Neural crest cell (in vitro differentiated cells): ENCODE measurements at places on chromosomes 12 and 14.

DNA sequence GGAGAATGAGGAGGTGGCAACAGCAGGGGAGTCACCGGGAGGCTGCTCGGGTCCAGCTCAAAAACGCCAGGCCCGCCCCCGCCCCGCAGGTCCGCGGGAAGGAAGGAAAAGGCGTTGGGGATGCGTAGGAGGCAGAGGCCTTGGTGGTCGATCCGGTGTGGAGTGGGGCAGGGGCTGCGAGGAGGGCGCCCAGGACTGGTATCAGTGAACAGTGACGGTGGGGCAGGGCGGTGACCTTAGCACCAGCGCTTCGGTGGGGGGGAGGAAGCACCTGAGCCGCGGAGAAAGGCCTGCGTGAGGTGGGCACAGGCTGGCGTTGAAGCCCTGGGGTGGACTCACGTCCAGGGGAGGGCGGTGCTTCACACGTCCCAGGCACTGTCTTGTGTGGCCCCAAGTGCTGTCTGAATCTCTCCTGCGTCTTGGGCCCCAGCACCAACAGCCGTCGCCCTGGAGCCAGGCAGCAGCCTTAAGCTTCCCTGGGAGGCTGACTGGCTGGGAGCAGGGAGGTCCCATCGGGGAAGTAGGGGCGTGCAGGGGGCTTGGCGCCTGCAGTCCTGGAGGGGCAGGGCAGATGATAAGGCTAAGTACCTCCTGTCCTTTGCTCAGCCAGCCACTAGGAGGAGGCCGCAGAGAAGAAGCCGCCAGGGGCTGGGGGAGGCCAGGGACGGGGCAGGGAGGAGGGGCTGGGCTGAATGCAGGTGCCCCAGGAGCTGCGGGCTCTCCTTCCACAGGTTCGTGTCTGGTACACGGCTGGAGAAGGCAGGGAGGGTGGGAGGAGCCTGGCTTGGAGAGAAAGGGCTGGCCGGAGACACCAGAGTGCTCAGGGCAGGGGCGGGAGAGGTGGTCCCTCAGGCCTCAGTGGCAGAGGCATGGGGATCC lies 26.5 kb downstream of the ZBTB42 start:
- peak overlapping the region; percentile 79 for H3K4me3 ChIP-seq
- DNase-seq = peak; percentile 61
- peaks cover 29% of the 10 kb centered on the region for H3K4me1 ChIP-seq

GRCh38 chr14:30064454-30064853 lies 136.8 kb upstream of the PRKD1 start:
- no peak overlapping the region for H3K4me3 ChIP-seq
- DNase-seq = no peak
- H3K4me1 ChIP-seq = no peaks in the 10 kb centered on the region

- DNase-seq = no peak
- peaks cover 9% of the 10 kb centered on the region for H3K27me3 ChIP-seq
Observed at GRCh38 chr14:78286210-78286609, 116.0 kb downstream of the NRXN3 start.

- no peak overlapping the region for H3K27ac ChIP-seq
- peaks cover 13% of the 10 kb centered on the region for H3K4me1 ChIP-seq
- H3K27me3 ChIP-seq = no peaks in the 10 kb centered on the region
- no peak overlapping the region for H3K4me3 ChIP-seq
- H3K36me3 ChIP-seq = peaks cover 25% of the 10 kb centered on the region
- DNase-seq = no peak
Observed at GRCh38 chr14:26526137-26526536, 71.7 kb downstream of the NOVA1 start.

DNA sequence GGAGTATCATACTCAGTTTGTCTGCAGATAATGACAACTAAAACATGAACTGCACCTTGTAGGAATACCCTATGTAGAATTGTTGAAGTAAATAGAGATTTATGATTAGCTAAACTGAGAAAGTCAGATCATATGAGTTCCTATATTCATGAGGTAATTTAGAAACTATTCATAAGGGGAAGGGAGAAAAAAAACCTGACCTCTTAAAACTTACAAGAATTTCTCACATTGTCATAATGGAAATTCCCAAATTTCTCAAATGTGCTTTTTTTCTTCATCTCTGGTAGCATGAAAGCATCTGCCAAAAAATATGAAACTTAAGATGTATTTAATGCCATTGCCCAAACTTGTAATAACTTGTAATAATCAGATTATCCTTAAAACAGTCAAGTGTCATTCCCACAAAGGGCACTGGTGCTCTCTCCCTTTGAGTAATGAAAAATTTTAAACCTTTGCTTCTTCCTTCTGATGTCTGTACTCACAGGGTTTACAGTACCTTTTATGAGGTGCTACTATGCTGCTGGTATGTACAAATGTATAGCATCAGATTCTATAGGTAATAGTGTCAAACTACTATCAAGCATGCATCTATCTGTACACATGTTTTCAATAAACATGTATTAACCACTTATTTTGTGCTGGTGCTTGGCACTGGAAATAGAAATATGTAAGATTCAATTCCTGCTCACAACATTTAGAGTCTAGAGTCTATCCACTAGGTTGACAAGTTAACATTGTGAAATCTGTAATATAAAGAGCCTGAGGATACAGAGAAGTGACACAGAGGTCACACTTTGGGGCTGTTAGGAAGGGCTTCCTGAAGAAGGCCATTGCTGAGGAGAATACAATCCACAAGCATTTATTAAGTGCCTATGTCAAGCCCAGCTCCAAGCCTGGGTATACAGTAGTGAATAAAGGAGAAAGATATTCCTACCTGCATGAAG lies 17.4 kb upstream of the DRAM1 start:
- no peak for DNase-seq
- no peak overlapping the region for H3K27ac ChIP-seq
- no peak overlapping the region for H3K4me3 ChIP-seq
- H3K27me3 ChIP-seq = no peaks in the 10 kb centered on the region
- H3K4me1 ChIP-seq = no peaks in the 10 kb centered on the region

DNA sequence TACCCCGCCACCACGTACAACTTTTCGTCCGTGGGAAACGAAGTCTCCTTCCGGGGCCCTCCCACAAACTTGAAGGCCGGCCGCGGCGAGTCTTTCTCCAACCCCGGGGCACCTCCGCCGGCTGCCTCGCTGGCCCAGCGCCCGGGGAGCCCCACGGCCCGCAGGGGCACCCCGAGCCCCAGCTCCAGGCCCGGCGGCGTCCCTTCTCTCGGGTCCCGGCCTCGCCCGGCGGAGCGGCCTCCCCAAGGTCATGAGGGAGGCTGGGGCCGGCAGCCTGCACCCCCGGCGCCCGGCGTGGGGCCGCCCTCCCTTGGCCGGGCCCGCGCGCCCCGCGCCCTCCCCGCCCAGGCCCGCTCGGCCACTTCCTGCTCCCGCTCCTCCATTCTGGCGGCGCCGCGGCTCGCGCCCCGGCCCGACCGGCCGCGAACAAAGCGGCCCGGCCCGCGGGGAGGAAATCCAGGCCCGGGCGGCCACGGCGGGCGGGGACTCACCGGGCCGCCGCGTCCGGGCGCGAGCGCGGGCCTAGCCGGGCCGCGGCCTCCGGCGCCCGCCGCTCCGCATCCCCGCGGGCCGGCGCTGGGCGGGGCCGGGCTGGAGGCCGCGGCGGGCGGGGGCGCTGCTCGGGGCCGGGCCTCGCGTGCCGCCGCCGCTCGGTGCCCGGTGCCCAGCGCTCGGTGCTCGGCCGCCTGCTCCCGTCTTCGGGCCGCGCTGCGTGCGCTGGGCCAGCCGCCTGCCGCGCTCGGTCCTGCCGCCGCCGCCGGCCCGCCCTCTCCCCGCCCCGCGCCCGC lies at the start of gene AKT1:
AKT1 (minus strand) TSS at position 756 of the 788 bp plus-strand sequence. CDS start 3,105 bp downstream, outside the sequence.
- H3K27ac ChIP-seq = no peak within 1 kb of the TSS
- DNase-seq = no peak
- peak within 1 kb of the TSS; percentile 90 for H3K4me3 ChIP-seq
- H3K27me3 ChIP-seq = peaks cover 40% of the 10 kb centered on the region
- no peaks in the 10 kb centered on the region for H3K36me3 ChIP-seq
- H3K4me1 ChIP-seq = peaks cover 38% of the 10 kb centered on the region

DNA sequence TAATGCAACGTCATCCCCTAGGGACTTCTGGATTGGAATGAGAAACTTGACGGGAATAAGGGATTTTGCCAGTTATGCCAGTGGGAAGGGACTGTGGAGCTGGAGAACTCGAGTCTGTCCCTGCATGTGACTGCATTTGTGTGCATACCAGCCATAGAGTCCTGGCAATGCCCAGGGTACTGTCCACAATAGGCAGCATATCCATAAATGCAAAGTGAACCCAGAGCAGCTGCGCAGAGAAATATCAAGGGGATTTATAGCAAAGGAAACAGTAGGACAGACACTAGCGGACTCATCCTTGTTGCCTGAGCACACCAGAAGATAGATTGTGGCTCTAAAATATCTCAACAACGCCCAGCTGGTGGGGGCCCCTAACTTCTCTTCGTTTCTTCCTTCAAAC lies 247.1 kb upstream of the SRRM4 start:
- no peaks in the 10 kb centered on the region for H3K36me3 ChIP-seq
- no peak overlapping the region for H3K27ac ChIP-seq
- H3K27me3 ChIP-seq = peaks cover 3% of the 10 kb centered on the region
- no peak overlapping the region for H3K4me3 ChIP-seq
- no peak for DNase-seq

DNA sequence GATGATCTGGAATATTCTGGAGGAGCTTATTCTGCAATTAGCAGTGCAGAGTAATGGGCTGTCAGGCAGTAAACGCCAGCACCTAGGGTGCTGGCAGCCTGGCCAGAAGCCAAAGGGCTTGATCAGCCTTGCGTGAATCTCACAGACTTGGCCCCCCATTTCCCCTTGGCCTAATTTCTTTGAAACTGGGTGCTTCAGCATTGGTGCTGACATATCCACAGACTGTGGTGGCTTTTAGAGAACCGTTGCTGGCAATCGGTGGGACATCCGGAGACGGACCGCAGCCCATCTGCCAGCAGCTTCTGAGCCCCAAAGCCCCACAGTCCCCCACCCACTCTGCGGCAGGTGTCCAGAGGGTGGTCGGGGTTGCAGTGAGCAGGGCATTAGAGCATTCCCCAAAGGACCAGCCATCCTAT lies 157.1 kb downstream of the CALM1 start:
- H3K27ac ChIP-seq = no peak overlapping the region
- H3K4me3 ChIP-seq = no peak overlapping the region
- H3K4me1 ChIP-seq = peaks cover 24% of the 10 kb centered on the region
- DNase-seq = no peak
- H3K27me3 ChIP-seq = no peaks in the 10 kb centered on the region

DNA sequence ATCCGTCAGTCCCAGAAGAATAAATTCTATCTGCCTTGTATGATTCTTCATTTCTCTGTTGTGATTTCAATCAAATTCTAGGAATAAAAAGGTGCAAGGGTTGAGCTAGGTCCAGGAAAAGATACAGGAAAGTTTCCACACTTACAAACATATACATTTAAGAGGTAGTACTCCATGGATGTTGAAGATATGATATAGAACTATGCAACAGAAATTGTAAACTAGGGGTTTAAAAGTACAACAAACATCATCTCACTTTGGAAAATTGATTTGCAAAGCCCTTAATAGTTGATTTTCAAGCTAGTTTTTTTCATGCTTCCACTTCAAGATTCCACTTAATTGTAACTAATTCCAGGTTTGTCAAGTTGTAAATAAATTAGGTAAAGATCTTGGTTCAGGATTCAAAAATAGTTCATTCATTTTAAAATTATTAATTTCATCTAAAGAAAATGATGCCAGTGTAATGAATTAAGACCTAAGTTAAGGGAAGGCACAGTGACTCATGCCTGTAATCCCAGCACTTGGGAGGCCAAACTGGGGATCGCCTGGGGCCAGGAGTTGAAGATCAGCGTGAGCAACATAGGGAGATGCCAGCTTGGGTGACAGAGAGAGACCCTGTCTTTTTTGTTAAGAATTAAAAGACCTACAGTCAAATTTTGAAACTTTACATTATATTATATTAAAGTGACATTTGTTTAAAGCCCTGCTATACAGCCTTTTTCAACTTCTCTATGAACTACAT lies at the start of gene OR6C70:
OR6C70 (minus strand) TSS at position 51 of the 742 bp plus-strand sequence; CDS start at position 51, 0 bp downstream.
- no peaks in the 10 kb centered on the region for H3K36me3 ChIP-seq
- no peaks in the 10 kb centered on the region for H3K27me3 ChIP-seq
- DNase-seq = no peak
- H3K4me1 ChIP-seq = peaks cover 4% of the 10 kb centered on the region
- H3K4me3 ChIP-seq = no peak within 1 kb of the TSS

DNA sequence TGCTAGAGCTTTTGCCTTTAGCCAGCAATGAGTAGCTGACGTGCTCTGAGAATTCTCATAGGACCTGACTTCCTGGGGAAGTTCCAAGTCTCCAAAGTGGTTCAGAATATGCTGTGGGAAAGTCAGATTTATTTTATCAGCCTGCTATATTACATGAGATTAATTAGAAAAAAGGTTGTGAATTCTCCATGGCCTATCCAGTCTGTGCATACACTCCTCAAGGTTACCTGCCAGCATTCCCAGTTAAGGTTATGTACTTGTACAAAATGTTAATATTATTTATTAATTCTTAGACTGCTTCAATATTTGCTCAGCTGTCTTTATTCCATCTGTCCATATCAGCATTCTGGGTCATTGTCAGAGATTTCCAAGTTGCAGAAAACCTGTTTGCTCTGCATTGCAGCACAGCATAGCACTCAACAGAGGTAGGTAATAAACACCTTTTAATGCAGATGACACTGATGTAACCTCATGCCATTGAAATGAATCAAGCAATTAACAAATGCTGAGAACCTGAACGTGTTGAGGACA lies 2.7 kb upstream of the SEL1L start:
- H3K4me3 ChIP-seq = no peak overlapping the region
- no peak for DNase-seq
- H3K36me3 ChIP-seq = no peaks in the 10 kb centered on the region
- H3K4me1 ChIP-seq = peaks cover 28% of the 10 kb centered on the region

- H3K27me3 ChIP-seq = peaks cover 3% of the 10 kb centered on the region
- no peak for DNase-seq
- H3K4me1 ChIP-seq = no peaks in the 10 kb centered on the region
- no peak overlapping the region for H3K4me3 ChIP-seq
- H3K27ac ChIP-seq = no peak overlapping the region
- no peaks in the 10 kb centered on the region for H3K36me3 ChIP-seq
Observed at GRCh38 chr14:75491376-75491978, 30.8 kb upstream of the BATF start.

- no peak overlapping the region for H3K27ac ChIP-seq
- H3K4me3 ChIP-seq = no peak overlapping the region
- H3K4me1 ChIP-seq = peaks cover 26% of the 10 kb centered on the region
- no peaks in the 10 kb centered on the region for H3K27me3 ChIP-seq
- H3K36me3 ChIP-seq = peaks cover 3% of the 10 kb centered on the region
Observed at GRCh38 chr14:71190770-71191374, 283.6 kb downstream of the PCNX1 start.
